Fibroblast of villous mesenchyme (primary cell): ENCODE measurements at places on chromosomes 2 and 18.

DNA sequence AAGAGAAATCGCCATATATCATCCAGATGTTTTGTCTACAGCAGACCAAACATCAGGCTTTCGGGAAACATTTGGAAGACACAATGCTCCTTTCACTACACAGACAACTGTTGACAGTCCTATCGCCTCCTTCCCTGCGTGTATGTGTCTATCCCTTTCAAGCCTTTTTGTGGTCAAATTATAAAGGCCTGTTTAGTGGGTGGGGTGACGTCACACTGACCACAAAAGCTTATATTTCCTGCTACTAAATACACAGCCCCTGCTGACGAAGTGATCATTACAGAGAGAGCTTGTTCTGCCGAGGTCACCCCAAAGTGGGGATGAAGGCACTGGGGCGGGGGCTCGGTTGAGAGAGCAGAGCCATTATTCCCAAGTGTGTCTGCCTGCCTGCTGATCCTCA, 302.7 kb upstream of the TNP1 start:
- DNase-seq = peak; percentile 99

- DNase-seq = peak; percentile 40
These were observed 249.2 kb upstream of the SLC39A10 start for GRCh38 chr2:195407783-195408182.

- DNase-seq = no peak
These were observed 475.2 kb downstream of the EPHA4 start for GRCh38 chr2:221096706-221097567.

GRCh38 chr18:48402953-48403352, 6.2 kb downstream of the ZBTB7C start:
- DNase-seq = peak; percentile 38

DNA sequence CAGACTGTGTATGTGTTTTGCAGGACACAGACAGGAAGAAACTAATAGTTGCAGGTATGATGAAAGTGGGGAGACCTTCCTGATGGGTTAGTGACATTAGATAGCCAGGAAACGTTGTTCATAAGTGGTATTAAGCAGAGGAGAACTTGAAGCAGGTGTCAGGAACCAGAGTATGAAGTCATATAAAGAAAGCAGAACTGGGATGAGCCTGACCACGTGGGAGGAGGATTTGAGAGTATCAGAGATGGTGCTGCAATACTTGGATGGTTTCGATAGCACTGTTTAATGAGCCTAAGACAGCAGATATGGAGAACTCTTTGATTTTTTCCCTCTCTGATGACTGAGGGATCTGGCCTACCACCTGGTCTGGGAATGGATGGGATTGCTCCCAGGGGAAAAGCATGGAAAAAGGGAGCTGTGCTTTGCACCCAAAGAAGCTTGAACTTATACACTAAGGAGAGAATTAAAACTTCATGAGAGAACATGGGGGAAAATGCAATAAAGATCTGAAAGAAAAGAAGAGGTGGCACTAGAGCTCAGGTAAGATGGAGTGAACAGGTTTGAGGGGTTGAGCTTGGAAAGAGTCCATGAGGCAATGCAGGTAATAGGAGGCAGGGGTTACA, 226.0 kb upstream of the LRRTM1 start:
- DNase-seq = no peak
